ENCODE measurements at places on chromosomes 6 and 20.

- DNase-seq: peak; percentile 58
These were observed 11.4 kb downstream of the SYTL3 start for GRCh38 chr6:158661156-158661685.

DNA sequence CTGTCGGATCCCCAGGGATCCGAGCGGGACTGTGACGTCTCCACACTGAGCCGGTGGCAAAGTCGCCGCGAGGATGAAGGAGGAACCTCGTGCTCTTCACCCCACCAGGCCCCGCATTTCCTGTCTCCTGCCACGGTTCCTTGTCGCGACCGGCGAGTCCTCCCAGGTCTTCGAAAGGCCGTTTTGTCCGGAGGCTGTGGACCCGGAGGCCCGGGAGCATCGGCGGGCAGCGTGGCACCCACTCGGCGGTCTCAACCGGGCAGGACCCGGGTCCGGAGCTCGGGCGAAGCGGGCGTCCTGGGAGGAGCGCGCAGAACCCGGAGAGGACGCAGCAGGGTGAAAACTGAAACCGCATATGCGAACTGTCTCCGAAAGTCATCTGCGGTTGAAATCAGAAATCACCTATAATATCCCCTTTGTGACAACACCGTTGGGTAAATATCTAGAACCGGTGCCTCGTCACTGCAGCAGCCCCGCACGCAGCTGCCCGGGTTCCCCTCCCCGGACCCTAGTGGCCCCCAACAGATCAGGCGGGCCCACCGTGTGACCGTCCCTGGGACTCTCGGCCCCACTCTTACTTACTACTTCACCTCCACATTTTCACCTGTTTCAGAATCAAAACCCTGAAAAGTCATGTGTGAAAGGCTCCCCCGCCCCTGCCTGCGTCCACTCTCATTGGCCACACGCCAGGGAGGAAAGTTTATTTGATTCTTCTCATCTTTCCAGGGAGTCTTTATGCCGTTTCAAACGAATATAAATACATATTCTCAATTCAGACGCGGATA, 3.1 kb upstream of the ULBP2 start:
- DNase-seq: no peak

DNA sequence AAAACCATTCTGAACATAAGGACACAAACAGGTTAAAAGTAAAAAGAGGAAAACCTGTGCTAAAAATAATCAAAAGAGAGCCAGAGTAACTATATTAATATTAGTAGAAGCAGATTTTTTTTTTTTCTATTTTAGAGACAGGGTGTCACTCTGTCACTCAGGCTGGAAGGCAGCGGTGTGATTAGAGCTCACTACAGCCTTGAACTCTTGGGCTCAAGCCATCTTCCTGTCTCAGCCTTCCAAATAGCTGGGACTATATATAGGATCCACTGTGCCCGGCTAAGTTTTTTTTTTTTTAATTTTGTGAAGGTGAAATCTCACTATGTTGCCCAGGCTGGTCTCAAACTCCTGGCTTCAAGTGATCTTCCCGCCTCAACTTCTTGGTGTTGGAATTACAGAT, 33.4 kb upstream of the PLN start:
- no peak for DNase-seq

- DNase-seq: no peak
These were observed 156.3 kb upstream of the RNF24 start for GRCh38 chr20:4171538-4172116.

GRCh38 chr6:170369403-170369802, 62.8 kb downstream of the FAM120B start:
- no peak for DNase-seq

GRCh38 chr6:168159506-168159905, 80.5 kb upstream of the FRMD1 start:
- DNase-seq: no peak

DNA sequence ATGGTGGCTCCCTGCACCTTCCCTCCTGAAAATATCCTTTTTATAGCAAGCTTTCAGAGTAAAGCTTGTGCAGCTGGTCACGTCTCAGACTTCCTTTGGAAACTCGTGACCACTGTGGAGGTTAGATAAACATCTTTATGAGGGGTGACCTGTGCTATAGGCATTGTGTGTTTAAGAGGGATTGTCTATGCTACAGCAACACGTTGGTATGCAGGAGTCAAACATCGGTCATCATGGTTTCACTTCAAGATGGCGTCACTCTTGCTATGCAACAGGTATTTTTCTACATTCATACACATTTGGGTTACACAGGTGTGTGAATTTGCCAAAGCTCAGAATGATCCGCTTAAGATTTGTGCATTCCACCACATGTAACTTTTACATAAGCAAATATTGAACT, 14.6 kb upstream of the BLCAP start:
- DNase-seq: no peak

DNA sequence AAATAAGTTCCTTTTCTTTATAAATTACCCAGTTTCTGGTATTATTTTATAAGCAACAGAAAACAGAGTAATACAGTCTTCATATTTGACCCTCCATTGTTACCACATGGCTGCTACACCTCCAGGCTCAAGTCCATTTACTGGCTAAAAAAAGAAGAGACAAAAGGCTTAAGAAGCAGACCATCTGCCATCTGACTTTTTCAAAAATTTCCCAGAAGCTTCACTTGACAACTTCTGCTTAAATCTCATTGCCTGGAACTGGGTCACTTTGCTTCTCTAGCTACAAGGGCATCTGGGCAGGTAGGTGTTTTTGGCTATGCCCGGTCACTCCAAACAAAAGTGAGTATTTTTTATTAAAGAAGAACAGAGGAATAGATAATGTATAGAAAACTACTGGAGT, 118.0 kb downstream of the GRM1 start:
- no peak for DNase-seq

DNA sequence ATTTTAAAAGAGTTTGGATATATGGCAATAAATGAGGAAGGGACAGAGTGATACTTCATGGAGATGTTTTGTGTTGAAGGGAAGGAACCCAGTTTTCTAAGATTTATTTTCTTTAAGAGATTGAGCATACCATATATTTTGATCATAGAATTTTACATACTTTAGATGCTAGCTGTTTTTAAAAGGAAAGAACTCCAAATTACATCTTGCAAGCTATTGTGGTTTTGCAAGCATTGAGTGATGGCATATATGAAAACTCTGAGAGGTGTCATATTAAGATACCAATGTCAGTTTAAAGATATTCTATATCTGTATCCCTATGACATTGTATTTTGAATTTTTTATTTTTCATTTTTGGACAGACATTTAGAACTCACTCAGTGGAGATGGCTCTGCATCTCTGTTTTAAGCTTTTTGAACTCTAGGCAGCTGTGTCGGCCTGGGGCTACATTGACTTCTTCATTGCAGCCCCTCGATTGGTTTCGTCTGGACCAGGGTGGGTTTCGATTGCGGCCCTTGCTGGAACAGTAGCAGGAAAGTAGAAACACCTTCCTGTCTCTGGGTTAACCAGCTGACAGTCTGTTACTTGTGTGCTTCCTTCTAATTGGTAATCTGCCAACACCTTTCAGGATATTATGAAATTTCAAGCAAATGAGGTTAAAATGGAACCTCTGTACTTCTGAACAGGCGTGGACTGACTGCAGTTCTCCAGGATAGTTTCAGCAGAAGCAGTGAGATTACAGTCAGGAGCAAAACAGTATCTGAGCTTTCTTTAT, 14.0 kb downstream of the IGF2R start:
- DNase-seq: peak; percentile 61

- no peak for DNase-seq
These were observed 7.7 kb downstream of the TNFRSF21 start for GRCh38 chr6:47302043-47302442.

GRCh38 chr6:95185874-95186273, 391.5 kb upstream of the MANEA start:
- DNase-seq: no peak

DNA sequence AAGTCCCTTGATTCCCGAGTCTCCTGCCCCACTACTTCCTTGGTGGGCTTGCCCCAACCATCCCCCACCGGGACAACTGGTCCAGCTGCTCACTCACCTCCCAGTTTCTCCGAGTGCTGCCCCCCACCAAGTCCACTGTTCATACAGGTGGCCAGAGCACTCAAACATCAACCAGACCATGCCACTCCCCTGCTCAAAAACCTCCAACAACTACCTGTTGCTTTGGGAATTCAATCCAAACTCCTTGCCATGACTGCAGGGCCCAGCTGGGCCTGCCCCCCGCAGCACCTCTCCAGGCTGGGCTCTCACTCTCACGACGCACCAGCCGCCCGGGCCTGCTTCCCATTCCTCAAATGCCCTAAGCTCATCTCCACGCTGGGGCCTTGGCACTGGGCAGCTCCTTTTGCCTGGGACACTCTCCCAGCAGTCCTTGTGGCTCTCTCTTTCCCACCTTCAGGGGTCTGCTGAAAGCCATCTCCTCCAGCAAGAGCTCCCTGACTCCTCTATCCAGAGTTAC, 97.5 kb downstream of the NFATC2 start:
- DNase-seq: no peak

GRCh38 chr6:168962886-168963285, 290.8 kb downstream of the THBS2 start:
- DNase-seq: no peak

DNA sequence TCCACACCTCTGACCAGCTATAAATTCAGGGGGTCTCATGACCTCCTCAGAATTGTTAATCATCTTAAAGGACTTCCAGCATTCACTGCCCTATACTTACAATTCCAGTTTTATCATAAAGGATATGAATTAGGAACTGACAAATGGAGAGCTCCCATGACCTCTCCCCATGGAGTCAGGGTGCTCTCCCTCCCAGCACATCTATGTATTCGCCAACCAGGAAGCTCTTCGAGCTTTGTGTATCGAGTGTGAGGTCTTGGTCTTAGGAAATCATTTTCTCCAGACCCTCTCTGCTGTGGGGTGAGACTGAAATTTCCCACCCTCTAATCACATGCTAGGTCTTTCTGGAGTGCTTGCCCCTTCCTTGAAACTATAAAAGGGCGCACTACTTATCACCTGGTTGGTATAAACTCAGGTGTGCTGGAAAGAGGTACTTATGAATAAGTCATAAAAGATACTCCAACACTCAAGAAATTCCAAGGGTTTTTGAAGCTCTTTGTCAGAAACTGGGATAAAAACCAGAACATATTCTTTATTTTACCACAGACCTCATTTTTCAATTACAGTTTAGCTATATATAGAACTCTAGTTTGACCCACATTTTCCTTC, 238.4 kb upstream of the OPRM1 start:
- DNase-seq: no peak

GRCh38 chr6:44128020-44128917, 915 bp downstream of the TMEM63B start:
- peak; percentile 80 for DNase-seq

GRCh38 chr6:3500262-3501014, 43.6 kb upstream of the SLC22A23 start:
- peak; percentile 97 for DNase-seq

DNA sequence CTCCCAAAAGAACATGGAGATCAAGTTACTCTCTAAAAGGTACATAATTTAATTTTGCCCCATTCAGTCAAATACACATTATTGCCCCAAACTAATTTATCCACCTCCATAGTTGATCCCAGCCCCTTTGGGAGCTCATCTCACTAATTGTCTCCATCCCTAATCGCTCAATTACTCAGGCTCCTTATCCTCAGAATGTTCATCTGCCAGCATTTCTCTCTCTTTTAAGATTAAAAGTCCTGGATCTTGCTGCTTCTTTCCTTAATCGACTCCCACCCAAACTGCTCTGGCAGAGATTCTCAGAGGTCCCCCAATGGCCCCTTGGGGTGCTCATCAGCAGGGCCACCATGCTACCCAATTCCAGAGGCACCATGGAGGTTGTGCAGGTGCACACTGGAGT, 18.4 kb upstream of the NNAT start:
- DNase-seq: no peak

DNA sequence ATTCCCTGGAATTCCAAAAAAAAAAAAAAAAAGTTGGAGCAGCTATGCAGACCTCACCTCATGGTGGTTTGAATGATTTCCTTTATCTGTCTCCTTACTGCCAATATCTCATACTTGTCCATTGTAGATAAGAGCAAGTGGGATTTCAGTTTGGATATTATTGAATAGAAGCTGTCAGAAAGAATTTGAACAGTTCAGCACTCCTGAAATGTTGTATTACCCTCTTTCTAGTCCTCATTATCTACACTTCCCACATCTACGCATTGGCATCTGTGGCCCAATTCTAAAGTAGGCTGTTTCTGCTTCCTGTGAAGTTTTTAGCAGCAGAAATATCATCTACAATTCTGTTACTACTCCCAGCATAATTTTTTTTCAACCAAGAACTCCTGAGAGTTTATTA, 68.2 kb upstream of the KHDRBS2 start:
- DNase-seq: no peak

GRCh38 chr20:5180933-5181332, 54.1 kb downstream of the CDS2 start:
- DNase-seq: no peak

DNA sequence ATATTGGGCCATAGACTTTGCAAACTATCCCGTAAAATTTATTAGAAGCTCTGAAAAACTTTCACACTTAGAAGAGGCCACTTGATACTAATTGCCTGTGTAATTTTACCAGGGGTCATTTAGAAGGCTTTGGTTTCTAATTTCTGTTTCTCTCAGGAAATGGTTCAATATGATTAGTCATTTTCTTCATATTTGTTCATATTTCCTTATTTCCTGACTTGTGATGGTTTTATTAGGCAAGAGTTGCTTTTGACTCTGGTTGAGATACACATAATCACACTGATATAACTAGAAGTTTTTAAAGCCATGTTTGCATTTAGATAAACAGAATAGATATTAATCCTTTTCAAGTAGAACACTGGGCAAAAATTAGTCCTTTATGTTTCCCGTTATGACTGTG, 11.8 kb upstream of the HBS1L start:
- DNase-seq: no peak

DNA sequence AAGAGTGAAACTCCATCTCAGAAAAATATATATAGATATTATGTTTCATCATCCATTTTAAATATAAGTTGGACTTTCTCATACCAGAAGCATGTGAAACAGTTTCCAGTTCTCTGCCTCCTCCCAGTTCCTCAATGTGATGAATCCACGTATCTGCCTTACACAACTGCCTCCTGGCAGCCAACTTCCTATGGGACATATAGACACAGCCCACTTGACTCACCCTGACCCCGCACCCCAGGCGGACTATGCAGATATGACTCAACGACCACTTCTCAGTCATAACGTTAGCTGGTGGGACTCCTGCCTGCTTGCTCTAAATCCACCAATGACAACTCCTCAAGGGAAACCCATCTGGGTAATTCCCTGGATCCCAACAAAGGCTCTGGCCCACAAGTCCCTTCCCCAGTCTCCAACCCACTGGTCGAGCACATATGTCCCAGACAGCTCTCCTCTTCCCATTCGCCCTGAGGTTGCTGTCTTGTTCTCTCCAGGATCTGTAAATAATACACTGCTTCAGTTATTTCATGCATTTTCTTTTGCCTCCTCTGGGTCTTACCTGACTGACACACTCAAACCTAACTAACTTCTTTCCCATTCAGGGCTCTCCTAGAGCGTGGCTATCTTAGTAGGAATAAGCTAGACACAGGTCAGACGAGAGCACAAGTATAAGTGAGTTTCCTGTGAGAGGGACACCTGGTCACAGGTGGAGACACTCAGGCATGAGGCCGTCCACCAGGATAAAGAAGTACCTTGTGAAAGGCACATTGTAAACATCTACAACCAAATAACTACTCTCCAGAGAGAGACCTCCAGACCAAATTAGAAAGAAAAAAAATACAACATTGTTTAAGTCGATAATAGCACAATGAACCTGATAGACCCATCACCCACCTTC, 548.5 kb downstream of the CD83 start:
- DNase-seq: peak; percentile 99
